ENCODE measurements at places on chromosomes 7 and 10. TPM values are rescaled to one million over a fixed set of nuclear protein-coding genes. Genes with fewer than 3 reads are reported as not detected.

Gene CAV2
- not detected for total RNA-seq

Gene SAMD9L
- total RNA-seq: 27.0 TPM

Gene BTBD16
- not detected for total RNA-seq

Gene HOXA1
- 0.58 TPM for total RNA-seq

Gene SPACDR
- total RNA-seq: 5.6 TPM

Gene RET
- total RNA-seq: 0.67 TPM

Gene ZNF467
- total RNA-seq: 0.37 TPM

Gene DNAJB6
- total RNA-seq: 103 TPM

Gene ABLIM1
- 186 TPM for total RNA-seq

Gene OTUD1
- 18.4 TPM for total RNA-seq

Gene HTR5A
- not detected for total RNA-seq

Gene PSD
- 11.7 TPM for total RNA-seq

Gene GNGT1
- total RNA-seq: not detected

Gene ZEB1
- 52.5 TPM for total RNA-seq

Gene LRGUK
- total RNA-seq: 0.14 TPM

Gene NAT16
- not detected for total RNA-seq

Gene NUTM2A
- 0.19 TPM for total RNA-seq

Gene INTS15
- 33.4 TPM for total RNA-seq

Gene INA
- 0.46 TPM for total RNA-seq

Gene NXPH1
- total RNA-seq: not detected

Gene TLX1
- not detected for total RNA-seq

Gene CTAGE4
- total RNA-seq: 4.2 TPM

Gene UCN3
- total RNA-seq: not detected

Gene UMAD1
- 23.7 TPM for total RNA-seq

Gene EBF3
- total RNA-seq: not detected

Gene MMP21
- total RNA-seq: not detected

Gene RBP3
- total RNA-seq: not detected

Gene SPAM1
- total RNA-seq: not detected

Gene NSUN5
- total RNA-seq: 60.5 TPM

Gene NKX2-3
- not detected for total RNA-seq

Gene FOXP2
- not detected for total RNA-seq

Gene OR2A5
- not detected for total RNA-seq

Gene HOXA7
- total RNA-seq: not detected

Gene PLAC9
- not detected for total RNA-seq

Gene MPP7
- total RNA-seq: 28.1 TPM

Gene AKR1D1
- not detected for total RNA-seq

Gene MARVELD1
- 1.5 TPM for total RNA-seq

Gene HDAC9
- total RNA-seq: 0.55 TPM

Measured in activated T-cell treated with anti-CD3 and anti-CD28 coated beads, Interleukin-2, amount 50 U/mL, for 72 hours (primary cell).